Stimulated activated CD8-positive, alpha-beta memory T cell treated with anti-CD3 and anti-CD28 coated beads, Interleukin-7, amount 100 ng/mL, for 48 hours (primary cell): ENCODE measurements at places on chromosomes 12 and 14.
A peak's percentile ranks its signal among the peaks of the same experiment; 100 is the strongest.

DNA sequence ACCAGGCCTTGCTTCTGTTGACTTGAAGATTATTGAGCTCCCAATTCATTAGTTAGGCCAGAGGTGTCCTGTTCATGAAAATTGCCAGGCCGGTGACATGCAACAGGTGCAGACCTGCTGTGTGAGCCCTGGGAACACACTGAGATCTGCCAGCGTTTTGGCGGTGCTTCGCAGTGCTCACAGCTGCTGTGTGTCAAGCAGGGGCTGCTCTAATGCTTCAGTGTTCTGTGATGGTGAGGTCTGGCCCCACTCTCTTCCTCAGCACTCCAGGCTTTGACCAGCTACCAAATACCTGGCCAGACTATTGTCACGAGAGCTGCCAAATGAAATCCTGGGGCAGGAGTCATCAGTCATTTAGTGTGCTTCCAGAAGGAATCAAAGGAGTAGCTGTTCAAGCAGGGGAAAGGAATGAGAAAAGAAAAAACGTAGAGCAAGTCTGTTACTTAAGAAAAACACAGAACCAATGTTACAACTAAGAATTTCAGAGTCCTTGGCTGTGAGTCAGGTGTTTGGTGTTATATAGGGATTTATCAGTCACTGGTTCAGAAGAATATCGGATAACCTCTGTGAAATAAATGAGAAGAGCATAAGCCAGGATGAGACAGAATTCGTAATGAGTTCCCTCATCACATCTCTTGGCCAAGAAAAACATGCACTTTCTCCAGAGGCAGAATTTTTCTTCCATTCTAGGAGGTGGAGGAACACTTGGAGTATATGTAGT, 150.8 kb downstream of the FBXL14 start:
- no peak for DNase-seq

DNA sequence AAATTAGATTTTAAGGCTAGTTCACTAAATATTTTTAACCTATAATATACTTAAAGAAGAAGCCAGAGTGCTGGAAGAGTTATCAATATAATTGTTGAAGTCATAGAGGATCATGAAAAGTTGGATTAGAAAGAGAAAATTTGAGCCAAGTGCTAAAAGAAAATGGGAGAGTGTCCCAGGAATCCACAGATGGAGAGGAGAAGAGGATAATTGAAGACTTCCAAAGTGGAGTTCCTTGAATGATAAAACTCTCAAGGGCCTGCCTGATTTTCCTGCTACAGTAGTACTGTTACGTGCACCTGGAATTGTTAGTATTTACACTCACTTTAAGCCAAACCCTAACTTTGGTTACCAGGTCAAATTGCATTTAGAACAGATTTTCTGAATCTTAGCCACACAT, 113.2 kb downstream of the MSRB3 start:
- DNase-seq, result no peak

DNA sequence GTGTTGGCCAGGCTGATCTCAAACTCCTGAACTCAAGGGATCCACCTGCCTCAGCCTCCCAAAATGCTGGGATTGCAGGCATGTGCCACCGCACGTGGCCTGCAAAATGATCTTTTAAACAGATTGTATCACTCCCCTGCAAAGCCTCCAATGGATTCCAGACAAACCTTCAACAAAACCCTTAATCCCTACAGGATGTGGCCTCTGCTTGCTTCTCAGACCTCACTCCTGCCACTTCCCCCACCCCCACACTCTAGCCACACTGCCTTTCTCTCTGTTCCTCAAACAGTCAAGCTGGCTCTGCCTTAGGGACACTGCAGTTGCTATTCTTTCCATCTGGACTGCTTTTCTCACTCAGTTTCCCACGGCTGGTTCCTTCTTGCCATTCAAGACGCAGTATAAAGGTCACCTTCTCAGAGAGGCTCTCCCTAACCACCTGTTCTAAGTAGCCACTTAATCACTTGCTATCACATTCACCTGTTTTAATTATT, 47.3 kb upstream of the TMED10 start:
- no peak for DNase-seq

- DNase-seq, result no peak
These were observed 2.9 kb downstream of the SLC15A4 start for GRCh38 chr12:128820723-128821432.

- DNase-seq, result no peak
These were observed 49.8 kb downstream of the SMUG1 start for GRCh38 chr12:54139019-54139418.

- DNase-seq, result no peak
These were observed 39.8 kb downstream of the ELK3 start for GRCh38 chr12:96233939-96234461.

DNA sequence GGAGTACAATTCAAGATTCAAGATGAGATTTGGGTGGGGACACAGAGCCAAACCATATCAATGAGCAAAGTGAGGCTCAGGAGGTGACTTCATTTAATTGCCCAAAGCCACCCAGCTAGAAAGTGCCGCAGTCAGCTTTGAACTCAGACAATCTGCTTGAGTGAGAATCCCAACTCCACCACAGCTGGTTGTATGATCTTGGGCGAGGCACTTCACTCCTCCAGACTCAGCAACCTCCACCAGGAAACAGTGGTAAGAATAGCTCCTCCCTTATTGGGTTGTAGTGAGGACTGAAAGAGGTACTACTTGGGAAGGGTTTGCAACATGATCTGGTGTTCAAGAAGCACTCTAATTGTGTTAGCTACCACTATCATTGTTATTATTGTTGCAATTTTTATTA, 129.2 kb upstream of the RFLNA start:
- no peak for DNase-seq

DNA sequence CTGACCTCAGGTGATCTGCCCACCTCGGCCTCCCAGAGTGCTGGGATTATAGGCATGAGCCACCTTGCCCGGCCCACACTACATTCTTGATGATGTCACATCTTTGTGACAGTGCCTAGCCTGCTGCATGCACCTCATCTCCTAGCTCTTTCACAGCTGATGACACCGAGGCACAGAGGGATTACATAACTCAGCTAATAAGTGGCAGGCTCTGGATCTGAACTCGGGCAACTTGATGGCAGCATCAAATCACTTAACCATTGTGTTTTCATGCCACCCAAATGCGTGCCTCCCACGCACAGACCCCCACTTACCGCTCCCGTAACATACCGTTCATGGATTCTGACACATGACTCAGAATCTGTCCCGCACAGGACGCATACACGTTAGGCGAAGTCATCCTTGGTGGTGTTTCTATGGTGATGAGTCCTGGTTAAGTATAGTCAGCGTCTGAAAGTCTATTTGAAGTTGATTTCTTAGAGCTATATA, 7.4 kb downstream of the TMEM120B start:
- DNase-seq, result no peak

- DNase-seq, result no peak
These were observed 155.4 kb upstream of the NEDD1 start for GRCh38 chr12:96751626-96752025.

DNA sequence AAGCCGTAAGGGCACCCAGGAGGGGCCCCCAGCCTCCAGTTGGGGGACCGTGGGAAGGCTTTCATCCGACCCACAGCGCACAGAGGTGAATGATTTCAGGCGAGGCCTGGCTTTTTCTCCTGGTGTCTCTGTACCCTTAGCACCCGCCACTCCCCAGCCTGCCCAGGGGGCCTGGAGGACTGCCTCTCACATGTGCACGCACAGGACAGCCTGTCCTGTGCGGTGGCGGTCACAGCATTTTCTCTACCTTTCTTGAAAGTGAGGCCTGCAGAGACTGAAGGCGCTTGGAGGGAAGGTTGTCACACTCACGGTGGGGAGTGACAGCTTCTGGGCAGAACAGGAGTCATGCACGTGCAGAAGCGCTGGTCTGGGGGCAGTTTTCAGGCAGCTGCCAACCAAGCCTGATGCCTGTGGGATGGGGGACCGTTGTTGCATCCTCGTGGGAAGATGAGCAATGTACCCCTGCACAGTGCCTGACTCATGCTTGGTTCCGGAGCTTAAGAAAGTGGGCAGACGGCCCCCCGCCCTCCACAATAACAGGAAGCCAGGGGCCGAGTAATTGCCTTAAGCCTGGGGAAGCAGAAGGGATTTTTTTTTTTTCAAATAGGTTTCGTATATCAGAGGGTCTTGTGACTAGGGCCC, 148.1 kb downstream of the TSPAN9 start:
- peak; percentile 5 for DNase-seq

- peak; percentile 11 for DNase-seq
These were observed 65.3 kb downstream of the IFT43 start for GRCh38 chr14:76050797-76051392.

- DNase-seq, result no peak
These were observed 274.2 kb downstream of the SUDS3 start for GRCh38 chr12:118650586-118650960.

DNA sequence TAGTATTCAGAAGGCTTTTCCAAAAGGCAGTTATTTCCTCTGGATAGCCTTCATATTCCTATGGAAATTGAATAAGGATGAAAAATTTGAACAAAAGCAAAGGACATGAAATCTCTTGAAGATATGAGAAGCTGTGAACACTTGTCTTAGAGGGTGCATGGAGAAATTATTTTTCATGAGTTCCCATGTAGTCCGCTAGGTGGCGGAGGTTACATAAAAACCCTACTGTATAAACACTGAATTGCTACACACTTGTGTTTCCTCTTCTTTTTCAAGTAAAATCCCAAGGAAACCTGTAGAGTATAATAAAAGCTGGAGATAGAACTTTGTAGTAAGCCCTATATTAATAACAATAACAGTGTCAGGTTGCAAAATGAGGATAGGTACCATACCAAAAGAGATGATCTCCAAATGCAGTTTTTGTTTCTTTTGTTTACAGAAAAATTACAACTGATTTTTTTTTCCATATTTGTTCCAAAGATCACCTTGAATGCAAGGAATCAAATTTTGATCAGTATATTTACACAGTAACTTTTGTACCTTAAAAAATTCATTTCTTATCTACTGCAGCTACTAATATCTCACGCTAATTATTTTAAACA, 37.8 kb upstream of the OR4E1 start:
- no peak for DNase-seq

DNA sequence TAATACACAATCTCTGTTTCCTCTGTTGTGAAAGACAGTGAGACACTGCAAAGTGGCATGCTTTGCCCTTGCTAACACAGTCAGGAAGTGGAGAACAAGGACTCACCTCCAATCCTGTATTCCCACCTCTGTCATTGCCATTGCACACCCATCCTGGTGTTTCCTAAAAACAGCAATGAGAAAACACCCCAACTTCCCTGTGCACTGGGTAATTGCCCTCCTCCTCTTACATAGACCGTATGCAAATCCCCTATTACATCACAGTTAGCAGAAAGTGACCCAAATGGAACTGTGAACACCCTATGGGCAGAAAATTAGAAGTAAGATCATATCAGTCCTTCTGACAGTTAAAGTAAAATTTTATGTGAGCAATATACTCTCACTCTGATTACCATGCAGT, 355.5 kb downstream of the BCL11B start:
- no peak for DNase-seq

GRCh38 chr12:50839042-50839441, 3.7 kb upstream of the TMPRSS12 start:
- DNase-seq, result no peak

GRCh38 chr12:132560614-132561426, 49.6 kb downstream of the LRCOL1 start:
- peak; percentile 57 for DNase-seq

GRCh38 chr14:50347521-50347920, 35.4 kb downstream of the DMAC2L start:
- no peak for DNase-seq

- no peak for DNase-seq
These were observed 75.1 kb downstream of the DCAF5 start for GRCh38 chr14:69077841-69078240.

DNA sequence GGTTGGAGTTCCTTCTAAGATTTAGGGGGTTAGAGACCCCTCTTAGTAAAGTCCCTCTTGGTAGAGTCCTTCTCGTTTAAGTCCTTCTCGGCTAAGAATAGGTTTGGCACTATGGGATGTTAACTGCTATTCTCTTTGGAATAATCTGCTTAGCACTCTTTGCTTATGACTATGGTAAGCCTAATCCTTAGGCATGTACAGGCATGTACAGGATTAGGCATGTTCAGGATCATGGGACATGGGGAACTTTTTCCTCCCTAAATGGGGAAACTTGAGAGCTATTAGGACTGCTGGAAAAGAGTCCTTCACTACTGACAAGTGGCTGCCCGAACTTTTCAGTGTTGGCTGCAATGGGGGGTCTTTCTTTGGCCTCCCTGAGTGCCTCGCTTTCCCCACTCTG, 193.3 kb downstream of the TMEM117 start:
- DNase-seq, result no peak

DNA sequence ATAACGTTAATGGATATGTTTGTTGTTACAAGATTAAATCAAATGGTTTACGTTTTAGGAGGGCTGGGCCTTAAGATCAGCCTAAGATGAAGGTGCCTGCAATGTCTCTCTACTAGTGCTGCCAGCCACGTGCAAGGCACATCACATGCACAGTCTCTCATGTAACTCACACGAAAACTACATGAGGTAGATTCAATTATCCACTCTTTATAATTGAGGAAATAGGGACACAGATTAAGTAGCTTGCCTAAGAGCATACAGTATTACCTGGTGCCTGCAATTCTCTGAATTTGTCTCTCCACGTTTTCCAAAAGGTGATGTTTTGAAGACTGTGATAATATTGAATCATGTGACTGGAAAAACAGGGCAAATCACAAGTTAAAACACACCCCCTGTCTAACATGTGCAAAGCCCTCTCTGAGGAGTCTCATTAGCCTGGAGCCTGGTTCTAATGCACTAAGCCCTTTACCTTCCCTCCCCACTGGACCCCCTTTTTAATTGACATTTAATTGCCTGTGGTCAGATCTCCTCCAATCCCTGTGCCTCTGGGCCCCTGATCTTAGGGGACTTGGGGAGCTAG, 14.6 kb upstream of the ATP2A2 start:
- DNase-seq, result no peak

DNA sequence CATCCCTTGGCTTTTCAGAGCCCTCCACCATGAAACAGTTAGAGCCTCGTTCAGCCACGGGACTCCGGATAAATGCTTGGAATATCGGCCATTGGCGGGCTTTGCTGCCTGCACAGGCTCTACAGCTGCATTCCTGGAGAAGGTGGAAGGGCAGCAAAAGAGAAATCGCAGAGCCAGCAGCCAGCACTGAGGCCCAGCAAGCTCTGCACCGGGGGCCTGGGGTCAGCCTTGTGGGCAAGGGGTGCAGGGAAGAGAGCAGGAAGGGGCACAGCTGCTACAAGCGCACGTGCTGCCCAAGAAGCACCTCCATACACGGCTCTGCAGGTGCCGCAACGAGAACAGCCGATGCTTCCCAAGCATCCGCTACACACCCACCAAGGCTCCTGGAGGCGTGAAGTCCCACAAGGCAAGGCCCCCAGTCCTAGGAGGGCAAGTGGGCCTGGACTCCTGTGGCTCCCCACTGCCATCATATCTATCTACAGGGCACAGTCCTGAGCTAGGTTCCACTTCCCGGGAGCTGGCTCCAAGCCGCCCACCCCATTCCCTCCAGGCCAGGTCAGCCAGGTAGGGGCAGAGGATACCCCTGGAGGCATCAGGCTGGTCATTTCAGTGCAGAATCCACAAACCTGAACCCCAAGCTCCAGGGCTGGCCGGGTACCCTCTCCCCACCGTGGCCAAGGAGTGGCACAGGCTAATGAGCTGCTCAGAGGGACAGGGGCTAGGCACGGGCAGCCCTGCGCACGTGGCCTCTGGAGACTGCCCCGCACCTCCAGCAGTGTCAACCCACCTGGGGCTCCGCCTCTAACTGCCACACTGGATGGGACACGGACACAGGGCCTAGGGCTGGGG, 40.2 kb downstream of the CCNK start:
- no peak for DNase-seq
